ENCODE measurements at places on chromosomes 1 and 21.

DNA sequence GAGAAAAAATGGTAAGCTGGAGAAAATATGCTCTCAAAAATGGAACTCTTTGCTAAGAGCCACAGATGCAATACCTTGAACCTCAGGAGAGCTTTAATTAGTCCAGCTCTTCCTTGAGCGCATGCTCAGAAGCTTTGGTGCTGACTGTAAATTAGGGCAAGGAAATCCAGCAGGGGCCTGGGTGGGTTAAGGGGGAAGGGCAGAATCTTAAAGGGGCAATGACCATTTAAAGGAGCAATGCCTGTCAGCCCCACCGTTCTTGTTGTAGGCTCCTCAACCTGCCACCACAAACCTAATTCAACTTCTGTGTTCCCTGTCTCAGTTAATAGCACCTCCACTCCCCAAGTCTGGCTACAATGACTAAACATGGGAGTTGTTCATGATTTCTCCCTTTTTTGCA is 6.8 kb upstream of the SLC22A15 start:
- DNase-seq: peak; percentile 8

DNA sequence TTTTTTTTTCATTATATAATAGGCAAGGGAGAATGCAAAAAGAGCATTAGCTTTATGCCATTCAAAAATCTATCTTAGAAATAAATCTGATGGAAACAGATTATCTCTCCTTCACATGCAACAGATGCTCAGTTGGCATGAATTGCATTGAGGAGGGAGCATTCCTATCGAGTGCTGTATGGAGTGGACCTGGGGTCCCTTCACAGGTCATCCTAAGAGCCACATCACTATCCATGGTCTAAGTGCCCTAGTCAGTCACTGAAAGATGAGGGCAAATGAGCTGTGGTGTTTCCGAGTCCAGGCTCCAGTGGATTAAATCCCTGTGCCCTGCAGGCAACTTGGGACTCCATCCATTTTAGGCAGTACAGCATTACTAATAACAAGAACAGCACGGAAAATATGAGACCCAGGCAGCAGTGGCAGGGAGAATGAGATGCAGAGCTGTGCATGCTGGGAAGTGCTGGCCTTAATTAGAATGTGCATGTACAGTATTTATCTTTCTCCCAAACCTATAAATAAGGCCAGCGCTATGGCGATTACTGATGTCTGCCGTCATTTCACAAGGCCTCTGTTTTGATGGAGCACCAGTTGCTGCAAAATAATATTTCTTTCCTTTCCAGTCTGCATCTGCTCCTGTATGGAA is 512.3 kb upstream of the PLXNA2 start:
- no peak for DNase-seq

DNA sequence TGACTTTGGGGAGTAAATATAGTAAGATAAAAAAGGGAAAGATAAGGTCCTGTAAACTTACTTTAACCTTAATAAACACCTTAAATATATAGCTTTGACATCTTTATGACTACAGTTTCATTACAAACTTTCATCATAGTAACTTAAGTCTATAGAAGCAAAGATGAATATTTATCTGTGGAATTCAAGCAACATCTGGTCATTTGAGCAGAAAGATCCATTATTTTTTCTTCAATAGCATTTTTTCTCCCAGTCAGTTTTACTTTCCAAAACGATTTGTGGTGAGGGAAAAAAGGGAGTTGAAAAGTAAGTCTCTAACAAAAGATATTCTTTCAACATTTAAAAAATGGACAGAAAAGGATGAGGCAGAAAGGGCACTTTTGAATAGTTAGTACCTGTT is 69.0 kb downstream of the HMCN1 start:
- peak; percentile 61 for DNase-seq

DNA sequence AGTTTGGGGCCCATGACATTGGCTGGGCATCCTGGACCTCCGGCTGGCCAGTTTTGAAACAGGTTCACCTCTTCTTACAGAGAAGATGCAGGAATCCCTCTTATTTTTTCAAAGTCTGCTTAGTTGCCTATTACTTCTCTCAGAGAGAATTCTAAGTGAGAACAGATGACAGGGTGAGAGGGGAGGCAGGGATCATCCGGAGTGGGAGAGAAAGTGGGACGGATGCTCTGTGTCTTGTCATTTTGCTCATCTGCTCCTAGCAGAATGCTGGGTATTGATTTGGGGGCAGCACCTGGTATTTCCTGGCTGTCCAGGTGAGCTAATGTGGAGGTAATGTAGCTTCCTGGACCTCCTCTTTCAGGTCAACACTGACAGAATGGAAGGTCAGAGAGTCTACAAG is 32.4 kb downstream of the GNG4 start:
- no peak for DNase-seq

DNA sequence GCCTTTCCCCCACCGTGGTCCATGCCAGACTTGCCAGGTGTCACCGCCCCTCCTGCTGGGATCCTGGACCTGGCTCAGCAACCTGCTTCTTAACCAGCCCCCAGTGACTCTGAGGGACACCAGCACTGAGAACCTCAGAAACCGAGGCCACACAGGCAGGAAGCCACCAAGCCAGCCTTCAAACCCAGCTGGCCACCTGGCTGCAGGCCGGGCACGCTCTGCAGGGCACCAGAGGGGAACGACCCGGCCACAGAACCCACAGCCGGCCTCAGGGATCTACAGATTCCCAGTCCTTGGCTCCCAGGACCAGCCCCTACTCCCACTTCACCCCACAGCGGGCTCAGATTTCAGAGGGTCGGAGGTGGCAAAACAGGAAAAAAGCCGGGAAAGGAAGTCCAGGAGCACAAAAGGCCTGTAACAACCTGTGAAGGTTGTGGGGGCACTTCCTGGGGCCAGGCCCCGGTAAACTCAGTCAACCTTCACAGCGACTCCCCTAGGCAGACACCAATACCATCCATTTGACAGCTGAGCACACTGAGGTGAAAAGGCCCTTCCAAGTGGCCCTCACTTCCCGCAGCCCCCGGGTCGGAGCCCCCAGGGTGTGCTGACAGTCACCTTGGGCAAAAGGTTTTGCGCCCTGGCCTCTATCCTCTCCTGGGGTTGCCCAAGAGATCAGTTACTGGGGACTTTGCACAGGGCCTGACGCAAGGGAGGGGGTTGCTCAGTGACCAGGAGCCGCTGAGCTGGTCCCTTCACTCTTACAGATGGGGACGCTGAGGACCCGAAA is 14.1 kb downstream of the RUNX3 start:
- no peak for DNase-seq

DNA sequence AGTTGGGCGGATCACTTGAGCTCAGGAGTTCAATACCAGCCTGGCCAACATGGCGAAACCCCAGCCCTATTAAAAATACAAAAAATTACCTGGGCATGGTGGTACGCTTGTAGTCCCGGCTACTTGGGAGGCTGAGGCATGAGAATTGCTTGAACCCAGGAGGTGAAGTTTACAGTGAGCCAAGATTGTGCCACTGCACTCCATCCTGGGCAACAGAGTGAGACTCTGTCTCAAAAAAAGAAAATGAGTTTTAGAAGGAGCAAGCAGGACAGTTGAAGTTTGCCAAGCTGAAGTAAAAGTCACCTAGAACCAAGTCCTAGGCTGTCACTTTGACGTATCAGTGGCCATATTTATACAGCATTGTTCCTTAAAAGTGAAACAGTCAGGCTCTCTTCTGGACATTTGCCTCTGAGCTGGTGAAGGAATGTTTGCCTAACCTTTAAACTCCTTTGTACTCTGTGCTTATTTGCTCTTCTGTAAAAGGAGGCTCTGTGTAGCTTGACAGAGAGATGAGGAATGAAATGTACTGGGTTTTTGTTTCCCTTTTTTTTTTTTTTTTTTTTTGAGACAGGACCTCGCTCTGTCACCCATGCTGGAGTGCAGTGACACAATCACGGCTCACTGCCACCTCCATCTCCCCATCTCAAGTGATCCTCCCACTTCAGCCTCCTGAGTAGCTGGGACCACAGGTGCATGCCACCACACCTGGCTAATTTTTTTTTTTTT is 2.8 kb downstream of the RAB4A start:
- DNase-seq: no peak

DNA sequence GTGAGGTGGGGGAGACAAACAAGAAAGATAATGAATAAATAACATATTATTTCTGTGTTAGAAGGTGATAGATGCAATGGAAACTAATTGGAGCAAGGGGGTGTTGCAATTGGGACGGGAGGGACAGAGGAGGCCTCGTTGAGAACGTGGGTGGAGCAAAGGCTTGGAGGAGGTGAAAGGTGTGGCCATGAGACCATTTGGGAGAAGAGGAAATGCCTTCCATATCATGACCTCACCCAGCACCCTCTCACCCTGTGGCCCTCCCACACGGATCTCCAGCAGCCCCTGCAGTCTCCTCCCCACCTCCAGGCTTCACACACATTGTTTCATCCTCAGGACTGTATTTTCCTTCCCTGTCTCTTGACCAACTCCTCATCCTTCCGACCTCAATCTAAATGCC is 85.3 kb upstream of the ARHGAP29 start:
- DNase-seq: no peak
